ENCODE measurements at places on chromosomes 5 and 9.

DNA sequence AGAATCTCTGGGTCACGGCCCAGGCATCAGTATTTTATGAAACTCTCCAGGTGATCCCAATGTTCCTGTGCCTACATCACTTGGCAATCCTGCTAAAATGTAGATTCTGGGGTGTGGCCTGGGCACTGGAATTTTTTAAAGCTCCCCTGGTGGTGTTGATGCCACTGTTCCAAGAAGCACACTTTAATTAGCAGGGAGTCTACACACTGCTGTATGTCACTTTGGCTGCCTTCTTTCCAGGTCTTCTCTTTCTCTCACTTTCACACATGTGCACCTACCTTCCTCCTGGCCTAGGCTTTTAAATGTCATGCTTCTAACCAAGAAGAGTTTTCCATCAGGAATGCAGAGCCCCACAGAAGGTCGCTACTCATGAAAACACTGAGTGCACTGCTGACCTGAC, 136.0 kb upstream of the ALDH1B1 start:
- DNase-seq = no peak

- no peak for DNase-seq
Observed at GRCh38 chr9:116643691-116644090, 43.4 kb upstream of the TRIM32 start.

DNA sequence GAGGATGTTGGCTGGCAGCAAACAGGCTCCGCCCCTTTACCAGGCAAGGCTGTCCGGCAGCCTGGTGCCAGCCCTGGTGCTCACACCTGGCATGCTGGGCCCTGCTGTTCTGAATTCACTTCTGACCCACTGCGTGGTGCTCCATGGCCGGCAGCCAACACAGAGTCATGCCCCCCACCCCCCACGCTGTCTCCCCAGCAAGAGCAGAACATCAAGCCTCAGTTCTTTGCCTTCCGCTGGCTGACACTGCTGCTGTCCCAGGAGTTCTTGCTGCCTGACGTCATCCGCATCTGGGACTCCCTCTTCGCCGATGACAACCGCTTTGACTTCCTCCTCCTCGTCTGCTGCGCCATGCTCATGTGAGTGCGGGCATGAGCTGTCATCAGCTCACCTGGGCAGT, 12.6 kb upstream of the ENDOG start:
- no peak for DNase-seq

- no peak for DNase-seq
Observed at GRCh38 chr9:4732890-4733289, 8.1 kb downstream of the AK3 start.

GRCh38 chr9:23783509-23783908, 42.5 kb downstream of the ELAVL2 start:
- DNase-seq = no peak

Measured in NCI-H1436 treated with DMSO at 0.1 percent for 48 hours (cell line).